ENCODE measurements at places on chromosomes 3 and 15. TPM values are rescaled to one million over a fixed set of nuclear protein-coding genes. Genes with fewer than 3 reads are reported as not detected.

Gene FOXB1
- total RNA-seq, result not detected

Gene LIPC
- total RNA-seq, result 1.0 TPM

Gene SYNM
- total RNA-seq, result 225 TPM

Gene SLC28A2
- total RNA-seq, result 0.10 TPM

Gene LINGO1
- total RNA-seq, result 2.9 TPM

Gene DET1
- total RNA-seq, result 12.1 TPM

Gene ARHGAP11A
- total RNA-seq, result 11.1 TPM

Gene UMPS
- total RNA-seq, result 47.1 TPM

Gene CCR3
- total RNA-seq, result 0.51 TPM

Gene GOLGA8J
- not detected for total RNA-seq

Gene COMMD4
- total RNA-seq, result 25.0 TPM

Gene IGSF11
- 4.0 TPM for total RNA-seq

Gene STRIT1
- 3.9 TPM for total RNA-seq

Gene LZTFL1
- 25.2 TPM for total RNA-seq
